ELR (cell line): ENCODE measurements at places on chromosomes 12 and 14.
A peak's percentile ranks its signal among the peaks of the same experiment; 100 is the strongest.

- no peak for DNase-seq
Observed at GRCh38 chr14:47678157-47678556, 2.8 kb upstream of the MDGA2 start.

- no peak for DNase-seq
Observed at GRCh38 chr14:66311990-66312389, 174.2 kb upstream of the CCDC196 start.

DNA sequence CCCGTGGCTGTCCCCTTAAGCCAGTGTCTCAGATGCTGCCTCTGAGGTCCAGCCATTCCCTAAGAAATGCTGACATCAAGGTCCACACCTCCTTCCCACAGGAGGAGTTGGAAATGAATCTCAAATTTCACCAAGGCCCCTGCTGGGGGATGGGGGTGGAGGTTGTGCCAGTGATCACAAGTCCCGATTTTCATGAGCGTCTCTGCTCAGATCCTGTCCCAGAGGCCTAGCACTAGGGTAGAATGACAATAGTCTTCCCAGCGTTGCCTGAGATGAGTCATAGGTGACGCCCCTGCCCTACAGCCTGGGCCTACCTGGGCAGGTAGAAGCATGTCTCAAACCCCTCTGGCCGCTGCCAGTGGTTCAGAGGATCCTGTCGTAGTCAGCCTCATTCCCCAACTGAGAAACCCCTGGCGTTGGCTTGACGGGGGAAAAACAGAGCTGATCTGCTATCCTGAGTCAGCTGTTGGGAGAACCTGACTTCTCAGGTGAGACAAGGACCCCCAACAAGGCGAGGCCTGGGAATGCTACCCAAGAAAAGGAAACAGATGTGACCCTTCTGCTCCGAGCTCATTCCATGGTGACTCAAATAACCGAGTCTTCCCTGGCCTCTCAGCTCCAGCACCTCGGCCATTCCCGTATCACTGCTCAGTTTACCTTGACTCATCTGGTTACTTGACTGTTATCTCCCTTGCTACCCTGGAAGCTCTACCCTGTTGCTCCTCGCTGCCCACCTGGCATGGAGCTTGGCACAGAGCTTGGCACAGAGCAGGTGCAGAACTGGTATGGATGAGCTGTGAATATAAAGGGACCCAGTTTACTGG lies 21.8 kb upstream of the SPPL3 start:
- no peak for DNase-seq

DNA sequence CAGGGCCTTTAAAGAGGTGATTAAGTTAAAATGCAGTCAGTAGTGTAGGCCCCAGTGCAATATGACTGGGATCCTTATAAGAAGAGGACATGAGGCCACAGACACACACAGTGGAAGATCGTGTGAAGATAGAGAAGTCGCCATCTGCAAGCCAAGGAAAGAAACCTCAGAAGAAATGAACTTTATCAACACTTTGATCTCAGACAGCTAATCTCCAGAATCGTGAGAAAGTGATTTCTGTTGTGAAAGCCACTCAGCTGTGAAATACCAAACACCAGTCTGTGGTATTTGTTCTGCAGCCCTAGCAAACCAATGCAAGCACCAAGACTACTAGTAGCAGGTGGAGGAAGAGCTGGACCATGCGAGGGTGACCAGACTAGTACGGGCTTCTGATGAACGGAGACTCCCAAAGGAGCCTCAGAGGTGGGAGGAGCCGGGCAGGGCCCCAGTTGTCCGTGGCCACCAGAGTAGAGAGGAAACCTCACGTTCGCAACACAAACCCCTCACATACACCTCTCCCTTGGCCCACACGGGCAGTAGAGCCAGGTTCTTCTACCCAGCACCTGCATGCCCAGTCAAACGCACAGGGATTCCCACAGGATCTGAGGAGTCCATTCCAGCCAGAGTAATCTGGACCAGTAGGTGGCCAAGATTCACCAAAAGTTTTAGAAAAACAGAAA lies 243.0 kb downstream of the TTC8 start:
- no peak for DNase-seq

DNA sequence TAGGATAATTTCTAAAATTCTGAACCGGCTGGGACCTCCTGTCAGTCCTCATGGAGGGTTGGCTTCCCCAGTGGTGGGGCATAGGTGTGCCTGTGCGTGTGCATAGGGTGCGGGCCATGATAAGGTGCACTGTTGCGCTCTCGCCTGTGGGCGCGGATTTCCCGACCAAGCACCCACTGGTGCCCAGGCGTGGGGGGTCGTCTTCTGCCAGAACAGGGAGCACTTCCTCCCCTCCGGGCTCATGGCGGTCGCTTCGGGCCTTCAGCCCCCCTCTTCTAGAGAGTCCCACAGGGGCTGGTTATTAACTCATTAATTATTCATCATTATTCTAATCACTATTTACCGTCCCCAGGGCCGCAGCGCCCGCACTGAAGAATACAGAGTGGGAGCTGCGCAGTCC lies 2.8 kb downstream of the C1QL4 start:
- DNase-seq, result no peak

- no peak for DNase-seq
Observed at GRCh38 chr14:37090026-37090425, 82.4 kb downstream of the SLC25A21 start.

DNA sequence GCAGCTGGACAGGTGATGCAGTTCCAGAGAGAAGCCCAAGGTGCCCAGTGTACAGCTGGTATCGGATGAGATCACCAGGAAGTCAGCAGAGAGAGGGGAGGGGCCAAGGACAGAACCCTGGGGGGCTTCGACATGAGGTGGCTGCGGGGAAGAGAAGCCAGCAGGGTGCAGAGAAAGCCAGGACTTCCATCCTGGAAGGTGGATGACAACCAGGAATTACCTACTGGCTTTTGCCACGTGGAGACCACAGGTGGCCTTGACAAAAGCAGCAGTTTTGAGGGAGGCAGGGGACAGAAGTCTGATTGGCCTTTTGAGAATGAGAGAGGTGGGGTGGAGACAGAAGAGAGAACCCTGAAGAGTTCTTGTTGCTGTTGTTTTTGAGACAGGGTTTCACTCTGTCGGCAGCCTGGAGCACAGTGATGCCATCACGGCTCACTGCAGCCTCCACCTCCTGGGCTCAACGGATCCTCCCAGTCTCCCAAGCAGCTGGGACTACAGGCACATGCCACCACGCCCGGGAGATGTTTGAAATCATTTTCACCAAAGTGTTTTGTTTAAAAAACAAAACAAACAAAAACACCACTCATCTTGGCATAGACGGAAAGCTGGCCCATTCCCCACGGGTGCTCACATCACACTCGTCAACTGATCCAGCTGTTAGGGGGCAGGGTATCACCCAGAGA lies 35.2 kb downstream of the CDC42BPB start:
- peak; percentile 36 for DNase-seq

GRCh38 chr14:47919997-47920396 lies 244.6 kb upstream of the MDGA2 start:
- no peak for DNase-seq

GRCh38 chr12:106084014-106084671 lies 54.6 kb downstream of the NUAK1 start:
- peak; percentile 92 for DNase-seq

DNA sequence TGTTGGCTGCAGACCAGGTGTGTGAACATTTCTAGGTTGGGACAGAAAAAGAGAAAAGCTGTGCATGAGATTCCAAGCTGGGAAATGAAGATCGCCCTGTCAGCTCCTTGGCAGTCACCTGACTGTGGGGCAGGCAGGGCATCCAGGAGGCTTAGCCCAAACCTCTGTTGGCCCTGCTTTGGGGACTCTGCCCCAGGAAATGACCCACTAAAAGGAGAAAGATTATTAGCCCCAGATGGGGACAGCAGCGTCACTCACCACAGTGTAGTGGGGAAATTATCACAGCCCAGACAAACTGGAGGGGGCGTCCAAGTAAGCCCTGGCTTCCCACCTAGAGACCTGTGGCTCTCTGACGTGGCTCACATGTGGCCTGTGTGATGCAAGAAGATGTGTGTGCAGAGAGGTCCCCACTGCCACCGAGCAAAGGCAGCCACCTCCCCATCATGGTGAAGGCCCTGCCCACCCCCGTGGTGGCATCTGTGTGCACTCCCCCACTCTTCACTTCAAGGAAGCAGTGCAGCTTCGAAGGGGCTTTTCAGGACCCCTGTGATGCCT lies 39.1 kb downstream of the DIO3 start:
- no peak for DNase-seq

GRCh38 chr12:32826807-32827412 lies 69.7 kb downstream of the PKP2 start:
- no peak for DNase-seq
